ENCODE measurements at places on chromosomes 6 and 20. TPM values are rescaled to one million over a fixed set of nuclear protein-coding genes. Genes with fewer than 3 reads are reported as not detected.

DNA sequence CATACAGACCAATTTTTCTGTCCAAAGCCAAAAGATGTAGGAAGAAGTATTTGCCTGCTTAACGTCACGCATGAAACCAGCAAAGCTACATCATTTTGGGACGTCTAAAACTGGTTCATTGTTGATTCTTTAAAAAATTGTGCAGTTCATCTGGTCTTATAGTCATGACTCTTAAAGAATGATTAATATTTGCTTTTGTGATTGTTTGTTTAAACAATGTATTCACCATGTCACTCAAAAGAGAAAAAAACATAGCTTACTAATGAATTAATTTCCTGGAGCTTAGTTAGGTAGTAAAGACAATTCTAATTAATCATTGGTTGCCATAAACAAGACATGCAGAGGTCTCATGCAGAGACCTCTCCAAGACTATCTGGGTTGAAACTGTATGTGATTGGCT lies 157.3 kb downstream of the RPS12 start:
- DNase-seq = no peak

- no peak for DNase-seq
Observed at GRCh38 chr6:131231103-131231502, 95.8 kb downstream of the AKAP7 start.

DNA sequence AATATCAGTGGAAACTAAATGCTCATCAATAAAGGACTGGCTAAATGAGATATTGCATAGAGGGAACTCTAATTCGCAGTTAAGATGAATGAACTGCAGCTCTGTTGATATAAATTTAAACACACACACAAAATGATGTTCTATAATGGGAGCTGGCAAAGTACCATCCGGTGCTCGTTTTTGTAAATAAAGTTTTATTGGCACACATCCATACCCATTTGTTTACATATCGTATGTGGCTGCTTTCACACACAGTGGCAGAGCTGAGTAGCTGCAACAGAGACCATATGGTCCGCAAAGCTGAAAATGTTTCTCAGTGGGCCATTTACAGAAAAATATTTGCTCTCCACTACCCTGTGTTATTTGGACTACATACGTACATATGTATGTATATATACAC lies 120.7 kb downstream of the EDN3 start:
- no peak for DNase-seq

DNA sequence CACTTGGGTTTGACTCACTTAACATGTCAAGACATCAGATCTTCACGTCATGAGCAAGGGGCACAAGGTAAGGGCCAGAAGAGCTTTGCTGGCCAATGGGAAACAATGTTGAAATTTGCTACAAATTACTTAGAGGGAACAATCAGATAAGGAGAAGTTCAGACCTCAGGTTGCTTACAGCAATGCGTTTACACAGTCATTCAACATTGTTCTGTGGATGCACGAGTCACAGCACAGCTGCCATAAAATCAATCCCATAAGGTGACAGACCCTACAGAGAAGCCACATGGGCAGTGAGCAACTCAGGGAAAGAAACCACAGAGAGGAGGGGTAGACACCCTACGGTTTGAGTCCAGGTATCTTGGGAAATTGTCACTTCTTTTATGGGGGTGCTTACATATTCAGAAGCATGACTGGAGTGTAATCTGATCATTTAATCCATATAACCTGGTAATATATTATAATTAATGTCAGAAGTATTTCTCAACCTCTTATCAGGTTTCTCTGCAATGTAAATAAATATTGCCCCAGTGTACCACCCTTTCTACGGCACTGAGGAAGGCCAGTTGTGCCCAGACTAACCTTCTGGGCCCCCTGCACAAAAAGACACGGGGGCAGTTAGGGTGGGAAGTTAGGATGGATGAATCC lies 2.3 kb upstream of the SLC22A2 start:
- no peak for DNase-seq

DNA sequence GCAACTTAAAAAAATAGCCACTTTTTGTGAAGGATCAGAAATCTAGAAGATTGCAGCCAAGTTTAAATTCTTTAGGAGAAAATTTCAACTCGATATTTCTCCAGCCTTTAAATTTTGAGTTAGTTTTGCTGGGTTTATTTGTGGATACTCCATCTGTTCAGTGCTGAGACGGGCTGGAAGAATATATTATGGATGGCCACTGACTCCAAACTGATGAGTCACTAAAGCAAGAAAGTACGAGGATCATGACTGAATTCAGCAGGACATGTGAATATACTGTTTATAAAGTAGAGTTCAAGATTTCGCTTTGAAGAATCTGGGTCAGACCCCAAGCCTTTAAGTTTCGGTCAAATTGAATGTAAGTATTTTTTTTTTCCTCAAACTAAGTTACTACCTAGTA lies 199.5 kb downstream of the ADGRB3 start:
- no peak for DNase-seq

GRCh38 chr6:167845856-167846255 lies 19.1 kb downstream of the AFDN start:
- no peak for DNase-seq

DNA sequence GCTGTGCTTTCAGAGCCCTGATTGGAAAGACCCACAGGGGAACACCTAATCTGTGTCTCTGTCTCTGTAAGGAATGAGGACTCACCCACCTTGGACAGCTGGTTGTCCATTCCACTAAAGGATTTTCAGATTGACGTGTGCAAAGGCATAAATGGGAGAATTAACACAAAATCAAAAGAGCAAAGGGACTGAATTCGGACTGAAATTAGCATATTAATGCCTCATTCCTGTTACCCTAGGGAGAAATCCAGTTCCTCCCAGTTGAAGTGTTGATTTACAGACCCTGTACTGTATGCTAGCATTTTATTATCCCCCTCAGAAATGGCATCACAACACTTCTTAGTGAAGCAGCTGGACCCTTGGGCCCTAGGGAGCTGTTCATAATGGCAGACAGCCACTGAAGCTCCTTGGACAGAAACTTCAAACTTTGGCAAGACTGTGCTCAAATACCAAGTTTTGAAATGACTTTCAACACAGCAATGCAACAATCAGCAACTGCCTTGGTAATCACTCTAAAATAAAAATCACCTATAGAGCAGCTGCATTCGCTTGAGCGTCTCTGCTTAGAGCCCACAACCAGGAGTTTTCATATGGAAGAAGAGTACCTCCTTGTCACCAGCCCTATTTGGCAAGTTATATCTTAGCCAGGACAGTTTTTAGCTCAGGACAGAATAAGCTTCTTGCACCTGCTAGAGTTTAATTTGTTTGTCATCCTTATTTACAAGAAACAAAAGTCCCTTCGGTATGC lies 118.1 kb downstream of the TRDN start:
- no peak for DNase-seq

- DNase-seq = no peak
Observed at GRCh38 chr6:31791324-31792089, 4.0 kb downstream of the VARS1 start.

DNA sequence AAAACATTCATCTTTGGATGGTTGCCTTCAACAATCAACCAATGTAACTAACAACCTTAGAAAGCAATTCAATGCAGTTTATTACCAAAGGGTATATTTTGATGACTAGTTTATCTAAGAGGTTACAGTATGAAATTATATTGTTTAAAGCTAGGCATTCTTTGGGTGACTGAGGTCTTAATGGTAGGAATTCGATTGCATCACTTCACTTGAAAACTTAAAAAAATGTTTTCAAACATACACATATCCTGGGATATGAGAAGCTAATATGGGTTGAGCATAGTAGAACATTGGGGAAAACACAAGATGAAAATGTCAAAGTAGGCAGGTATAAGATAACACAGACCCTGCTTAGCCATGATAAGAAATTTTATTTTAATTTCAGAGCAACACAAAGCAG lies 144.6 kb upstream of the BMP5 start:
- DNase-seq = no peak

DNA sequence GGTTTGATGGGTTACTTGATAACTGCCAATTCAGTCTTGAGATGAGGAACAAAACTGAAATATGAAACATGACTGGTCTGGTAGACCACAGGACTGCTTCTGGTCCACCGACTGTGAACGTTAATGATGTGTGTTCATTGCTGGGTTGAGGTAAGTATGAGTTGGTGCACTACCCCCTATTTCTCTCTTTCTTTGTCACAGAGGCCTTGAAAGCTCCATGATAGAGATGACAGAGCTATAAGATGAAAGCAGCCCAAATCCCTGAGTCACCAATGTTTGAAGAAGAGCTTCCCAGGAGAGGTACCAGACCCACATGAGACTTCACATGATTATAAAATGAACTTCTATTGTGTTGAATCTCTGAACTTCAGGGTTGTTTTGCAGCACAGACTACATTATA lies 555.5 kb downstream of the PTPRT start:
- DNase-seq = no peak

- DNase-seq = no peak
Observed at GRCh38 chr20:23349338-23350195, 1.0 kb upstream of the NXT1 start.

DNA sequence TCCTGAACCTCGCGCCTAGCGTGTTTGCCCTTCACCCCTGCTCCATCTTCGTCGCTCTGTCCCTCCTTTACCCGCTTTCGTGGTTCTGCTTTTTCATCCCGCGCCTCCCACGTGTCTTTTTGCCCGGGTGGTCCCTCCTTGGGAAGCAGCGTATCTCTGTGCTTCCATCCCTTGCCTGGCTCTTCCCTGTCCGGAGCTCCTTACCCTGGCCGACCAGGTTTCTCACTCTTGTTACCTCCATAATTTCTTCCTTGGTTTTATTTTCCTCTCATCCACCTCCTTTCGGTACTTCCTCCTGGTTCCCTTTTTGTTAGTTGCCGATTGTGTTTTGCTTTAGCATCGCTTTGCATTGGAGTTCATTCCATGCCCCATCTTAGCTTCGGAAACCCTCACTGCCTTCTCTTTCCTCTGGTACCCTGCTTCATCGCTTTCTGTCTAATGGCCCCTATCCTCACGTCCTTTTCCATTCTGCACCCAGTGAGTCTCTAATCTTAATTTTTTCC lies 735 bp downstream of the FAM135A start:
- DNase-seq = peak; percentile 5

DNA sequence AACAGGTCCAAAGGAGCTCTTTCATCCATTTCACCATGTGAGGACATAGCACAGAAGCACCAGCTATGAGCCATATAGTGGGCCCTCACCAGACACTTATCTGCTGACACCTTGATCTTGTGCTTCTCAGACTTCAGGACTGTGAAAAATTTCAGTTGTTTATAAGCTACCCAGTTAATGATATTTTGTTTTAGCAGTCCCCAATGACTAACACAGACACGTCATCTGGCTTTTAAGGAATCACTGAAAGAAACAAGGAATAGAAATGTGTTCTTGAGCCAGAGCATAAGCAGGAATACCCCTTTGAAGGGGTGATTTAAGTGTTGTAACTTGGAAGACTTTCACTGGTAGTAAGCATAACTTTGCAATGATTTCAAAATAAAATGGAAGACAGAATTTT lies 214.7 kb upstream of the PTCHD4 start:
- no peak for DNase-seq

DNA sequence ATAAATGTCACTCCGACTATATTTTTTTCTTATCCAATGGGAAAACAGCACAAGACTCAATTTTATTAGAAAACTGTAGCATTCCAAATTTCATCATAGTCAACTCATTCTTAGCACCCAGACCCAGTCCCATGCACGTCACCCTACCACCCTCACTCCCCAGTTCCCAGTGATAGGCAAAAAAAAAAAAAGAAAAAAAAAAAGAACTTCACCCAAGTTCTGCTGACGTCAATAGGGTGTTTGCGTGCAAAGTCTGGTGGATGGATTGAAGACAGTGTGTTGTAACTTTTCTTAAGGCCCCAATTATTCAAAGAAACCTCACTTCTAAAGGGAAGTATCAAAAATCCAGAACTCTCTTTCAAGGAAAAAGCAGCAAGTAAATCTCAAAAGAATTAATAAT lies 213.9 kb upstream of the PRDM1 start:
- DNase-seq = no peak

DNA sequence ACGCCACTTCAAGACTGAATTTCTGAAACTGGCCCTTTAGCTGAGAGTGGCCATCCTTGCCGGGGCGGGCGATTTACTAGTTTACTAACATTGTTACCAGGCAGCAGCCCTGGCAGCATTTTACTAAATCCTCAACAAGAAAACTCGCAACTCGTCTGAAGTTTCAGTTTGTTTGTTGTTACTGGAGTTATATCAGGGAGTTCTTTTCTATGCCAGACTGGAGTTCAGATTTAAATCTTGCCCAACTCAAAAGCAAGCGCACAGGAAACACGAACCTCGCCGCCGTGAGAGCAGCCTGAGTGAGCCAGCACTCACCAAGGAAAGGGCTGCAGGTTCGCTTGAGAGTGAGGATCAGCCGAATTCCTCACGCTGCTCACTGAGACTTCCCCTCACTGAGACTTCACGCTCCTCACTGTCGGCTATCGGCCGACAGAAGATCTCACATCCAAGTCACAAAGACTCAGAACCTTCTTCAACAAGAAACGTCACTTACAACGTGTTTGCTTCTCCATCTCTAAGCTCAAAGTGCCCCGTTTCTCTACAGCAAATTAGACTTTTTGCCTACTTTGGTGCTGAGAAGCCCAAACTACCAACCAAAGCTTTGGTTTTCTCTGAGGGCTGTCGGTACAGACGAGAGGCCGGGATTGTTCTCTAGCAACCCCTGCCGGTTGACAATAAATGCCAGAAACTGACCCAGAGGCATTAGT lies 78.9 kb downstream of the OLIG3 start:
- peak; percentile 69 for DNase-seq

GRCh38 chr6:22357724-22358189 lies 60.9 kb upstream of the PRL start:
- no peak for DNase-seq

GRCh38 chr20:39800548-39800947 lies 838.4 kb downstream of the DHX35 start:
- DNase-seq = no peak

GRCh38 chr20:63829603-63829944 lies 1.5 kb downstream of the ZBTB46 start:
- DNase-seq = no peak

- no peak for DNase-seq
Observed at GRCh38 chr6:99341862-99342455, 7.5 kb downstream of the FAXC start.

- DNase-seq = no peak
Observed at GRCh38 chr6:142694054-142694453, 250.9 kb downstream of the HIVEP2 start.

- DNase-seq = no peak
Observed at GRCh38 chr20:17344790-17345189, 118.0 kb downstream of the PCSK2 start.

DNA sequence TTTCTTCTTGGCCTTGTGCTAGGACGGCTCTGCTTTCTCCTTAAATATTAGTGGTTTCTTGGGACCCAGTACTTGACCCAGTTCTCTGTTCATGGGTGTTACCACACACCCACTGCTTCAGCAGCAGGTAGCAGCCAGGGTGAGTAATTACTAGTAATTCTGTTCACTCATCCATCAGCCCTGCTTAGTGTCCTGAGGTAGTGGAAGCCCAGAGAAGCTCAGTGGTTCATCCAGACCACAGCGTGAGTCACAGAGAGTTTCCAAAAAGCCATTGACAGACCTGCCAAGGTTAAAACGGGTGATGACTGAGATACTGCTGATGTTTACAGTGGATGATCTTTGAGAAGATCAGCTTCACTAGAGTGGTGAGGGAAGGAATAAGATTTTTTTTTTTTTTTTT lies 51.7 kb upstream of the HINT3 start:
- DNase-seq = no peak

- no peak for DNase-seq
Observed at GRCh38 chr20:44572551-44573500, 9.6 kb upstream of the PKIG start.

GRCh38 chr6:100447900-100448748 lies 16.6 kb downstream of the SIM1 start:
- no peak for DNase-seq

Gene LKAAEAR1
- polyA plus RNA-seq = not detected

Gene YIPF3
- 92.2 TPM for polyA plus RNA-seq

Gene ID4
- polyA plus RNA-seq = not detected

Gene PIGT
- 164 TPM for polyA plus RNA-seq

Gene MATN4
- polyA plus RNA-seq = not detected

Gene BEND6
- polyA plus RNA-seq = 0.29 TPM

Gene SUPT3H
- polyA plus RNA-seq = 12.5 TPM
